ENCODE measurements at places on chromosomes 5 and 9.

- no peak for DNase-seq
Measured at GRCh38 chr5:118628660-118629354, 359.5 kb downstream of the DTWD2 start.

- DNase-seq = no peak
Measured at GRCh38 chr9:125517577-125517976, 189.4 kb downstream of the MAPKAP1 start.

GRCh38 chr9:90062982-90063381 lies 458.2 kb downstream of the GADD45G start:
- no peak for DNase-seq

GRCh38 chr9:71079451-71079850 lies 42.0 kb downstream of the TRPM3 start:
- DNase-seq = no peak

GRCh38 chr5:113202746-113203716 lies 226.4 kb downstream of the DCP2 start:
- no peak for DNase-seq

DNA sequence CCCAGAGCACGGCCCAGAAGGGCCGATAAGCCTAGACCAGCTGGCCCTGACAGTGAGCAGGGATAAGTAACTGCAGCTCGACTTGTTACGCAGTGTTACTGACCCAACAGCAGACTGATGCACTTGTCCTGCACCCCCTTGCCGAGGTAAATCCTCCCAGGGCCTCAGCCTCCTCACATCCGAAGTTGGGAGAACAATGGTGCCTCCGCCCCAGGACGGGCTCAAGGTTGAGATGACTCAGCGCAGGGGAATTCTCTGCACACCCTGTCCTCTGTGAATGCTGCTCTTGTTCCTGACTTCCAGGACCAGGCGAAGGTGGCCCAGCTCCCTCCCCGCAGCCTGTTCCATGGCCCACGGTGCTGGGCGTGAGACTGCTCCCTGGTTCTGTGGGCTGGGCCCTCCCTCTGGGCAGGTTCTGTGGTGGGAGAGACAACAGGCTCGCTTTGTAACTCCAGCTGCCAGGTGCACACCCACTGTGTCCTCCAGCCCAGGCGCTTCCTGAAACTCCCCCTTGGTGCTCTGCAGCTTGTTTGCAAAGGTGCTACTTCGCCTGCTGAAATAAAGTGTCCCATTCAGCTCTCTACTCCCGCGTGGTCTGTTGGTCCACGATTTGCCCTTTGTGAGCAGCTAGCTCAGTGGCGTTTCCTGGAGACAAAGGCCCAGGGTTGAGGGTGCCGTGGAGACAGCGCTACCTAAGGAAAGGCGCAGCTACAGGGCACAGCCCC lies 40.1 kb upstream of the SLC6A19 start:
- DNase-seq = no peak

DNA sequence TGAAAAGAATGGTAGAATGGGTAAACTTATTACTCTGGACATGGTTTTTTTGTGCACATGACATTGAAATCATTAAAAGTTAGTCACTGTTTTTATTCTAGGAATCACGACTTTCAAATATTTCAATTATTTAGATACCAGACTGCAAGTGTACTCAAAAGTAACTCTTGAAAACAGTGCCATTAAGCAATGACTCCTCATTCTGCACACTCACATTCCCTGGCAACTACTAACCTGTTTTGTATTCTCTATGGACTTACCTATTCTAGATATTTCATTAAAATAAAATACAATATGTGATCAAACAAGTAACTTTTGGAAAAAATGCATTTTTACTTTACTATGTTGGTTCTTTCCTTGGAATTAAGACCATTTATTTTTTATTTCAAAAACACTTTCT lies 607.0 kb downstream of the PDE4D start:
- no peak for DNase-seq

DNA sequence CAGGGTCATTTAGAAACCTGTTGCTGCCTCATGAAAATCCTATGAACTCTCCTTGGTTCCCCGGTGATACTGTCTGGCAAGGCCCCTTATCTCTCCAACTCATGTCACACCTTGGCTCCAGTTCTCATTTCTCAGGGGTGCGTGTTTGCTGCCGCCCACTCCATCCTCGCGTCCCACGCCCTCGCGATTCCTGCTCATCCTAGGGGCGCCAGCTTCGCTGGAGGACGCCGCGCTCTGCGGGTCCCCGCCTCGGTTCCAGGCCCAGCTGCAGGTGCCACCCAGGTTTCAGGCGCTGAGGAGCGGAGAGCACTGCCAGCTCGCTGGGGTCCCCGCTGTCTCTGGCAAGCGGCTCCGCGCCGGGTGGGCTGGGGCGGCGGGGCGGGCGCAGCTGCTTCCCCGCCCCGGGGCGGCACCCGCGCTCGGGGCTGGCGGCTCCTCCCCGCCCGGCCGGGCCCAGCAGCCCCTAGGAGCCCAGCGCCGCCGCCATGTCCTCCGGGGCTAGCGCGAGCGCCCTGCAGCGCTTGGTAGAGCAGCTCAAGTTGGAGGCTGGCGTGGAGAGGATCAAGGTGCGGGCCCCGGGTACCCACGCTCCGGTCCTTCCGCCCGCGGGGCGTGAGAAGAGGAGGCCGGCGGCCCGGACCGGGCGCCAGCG lies at the start of gene GNG10:
Gene GNG10, plus strand, starts transcription at position 456 of the 652 bp plus-strand sequence. Its CDS starts 30 bp downstream, at position 486.
- DNase-seq = no peak

GRCh38 chr9:123680352-123680751 lies 249.6 kb downstream of the DENND1A start:
- no peak for DNase-seq

DNA sequence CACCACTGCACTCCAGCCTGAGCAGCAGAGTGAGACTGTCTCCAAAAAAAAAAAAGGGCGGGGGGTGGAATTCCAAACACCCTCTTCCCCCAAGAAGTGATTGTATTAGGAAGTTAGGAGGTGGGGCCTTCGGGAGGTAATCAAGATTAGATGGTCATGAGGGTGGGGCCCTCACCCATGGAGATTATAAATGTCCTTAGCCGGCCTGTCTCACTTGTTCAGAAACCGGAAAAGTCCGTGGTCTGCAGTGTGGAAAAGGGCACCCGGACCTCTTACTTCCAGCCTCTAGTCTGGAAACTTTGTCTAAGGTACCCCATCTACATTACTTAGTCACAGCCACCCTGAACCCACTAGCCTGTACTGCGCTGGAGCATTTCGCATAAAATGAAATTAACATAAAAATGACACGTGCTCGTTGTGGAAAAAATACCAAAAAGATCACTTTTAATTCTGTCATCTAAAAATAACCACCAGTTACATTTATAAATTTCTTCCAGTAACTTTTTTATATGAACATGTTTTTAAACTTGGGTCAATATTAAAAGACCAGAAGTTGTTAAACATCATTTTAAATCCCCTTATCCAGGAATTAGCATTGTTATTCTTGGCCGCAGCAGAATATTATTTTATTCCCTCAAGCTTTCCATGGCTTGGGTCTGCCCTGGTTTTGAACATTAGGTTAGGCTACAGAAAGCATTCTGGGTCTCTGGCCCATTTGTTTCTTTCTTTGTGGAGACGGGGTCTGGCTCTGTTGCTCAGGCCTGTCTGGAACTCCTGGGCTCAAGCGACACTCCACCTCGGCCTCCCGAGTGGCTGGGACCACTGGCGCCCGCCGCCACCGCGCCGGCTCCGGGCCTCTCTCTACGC lies 1.2 kb upstream of the CKS2 start:
- no peak for DNase-seq

- DNase-seq = no peak
Measured at GRCh38 chr9:15349892-15350761, 43.1 kb upstream of the TTC39B start.

GRCh38 chr5:76025790-76026189 lies 57.4 kb upstream of the SV2C start:
- no peak for DNase-seq

DNA sequence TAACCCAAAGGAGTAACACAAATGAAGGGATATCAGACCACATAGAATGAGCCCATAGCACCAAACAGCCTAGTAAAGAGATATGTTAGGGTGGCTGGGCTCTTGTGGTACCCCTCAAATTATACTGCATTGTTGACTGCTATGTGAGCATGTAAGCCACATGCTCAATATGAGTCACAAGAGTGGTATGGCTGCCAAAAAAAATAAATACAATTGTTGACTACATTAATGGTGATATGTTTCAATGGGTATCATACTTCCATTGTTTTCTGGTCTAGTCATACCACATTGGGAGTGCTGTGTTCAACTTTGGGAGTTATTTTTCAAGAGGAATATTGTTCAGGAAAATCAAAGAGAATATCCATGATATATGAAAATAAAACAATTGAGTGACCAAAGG lies 162.4 kb upstream of the PIK3R1 start:
- DNase-seq = no peak

- DNase-seq = peak; percentile 87
Measured at GRCh38 chr5:142699184-142699720, 13.4 kb upstream of the FGF1 start.

DNA sequence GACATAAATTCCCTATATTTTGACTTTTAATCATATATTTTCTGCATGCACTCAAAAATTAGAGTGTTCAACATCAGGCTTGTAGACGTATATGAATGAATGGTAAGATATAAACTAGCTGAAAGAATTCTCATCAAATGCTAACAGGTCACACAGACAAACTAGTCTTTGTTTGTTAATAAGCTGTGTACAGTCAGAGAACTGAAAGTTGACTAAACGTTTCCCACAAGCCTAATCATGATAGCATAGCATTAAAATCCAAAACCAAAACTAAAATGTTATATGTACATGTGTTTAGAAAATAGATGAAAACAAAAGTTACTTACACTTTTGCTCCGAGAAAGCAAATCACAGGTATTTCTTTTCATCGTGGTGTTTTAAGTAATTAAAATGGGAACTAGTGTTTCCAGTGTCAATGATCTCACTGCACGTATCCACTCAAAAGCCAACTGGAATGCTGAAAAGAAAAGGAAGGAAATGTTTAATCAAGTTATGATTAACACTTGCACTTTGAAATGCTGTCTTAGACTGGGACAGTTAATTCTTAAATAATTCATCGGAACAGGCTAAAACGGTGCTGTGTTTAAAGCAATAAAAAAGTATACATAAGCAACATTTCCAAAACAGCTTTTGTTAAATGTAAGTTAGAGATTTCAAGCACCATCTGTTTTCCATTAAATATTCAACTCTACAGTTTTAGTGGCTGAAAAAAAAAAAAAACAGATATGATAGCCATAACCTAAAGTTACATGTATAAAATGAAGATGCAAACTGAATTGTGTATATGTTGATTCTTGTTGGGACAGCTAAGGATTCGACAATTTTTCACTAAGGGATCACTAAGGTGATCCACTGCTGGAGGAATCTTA lies 291.9 kb upstream of the PDE4D start:
- no peak for DNase-seq

GRCh38 chr9:27474305-27474704 lies 49.8 kb upstream of the IFNK start:
- DNase-seq = no peak

- DNase-seq = no peak
Measured at GRCh38 chr9:81182431-81182830, 506.9 kb downstream of the TLE1 start.

DNA sequence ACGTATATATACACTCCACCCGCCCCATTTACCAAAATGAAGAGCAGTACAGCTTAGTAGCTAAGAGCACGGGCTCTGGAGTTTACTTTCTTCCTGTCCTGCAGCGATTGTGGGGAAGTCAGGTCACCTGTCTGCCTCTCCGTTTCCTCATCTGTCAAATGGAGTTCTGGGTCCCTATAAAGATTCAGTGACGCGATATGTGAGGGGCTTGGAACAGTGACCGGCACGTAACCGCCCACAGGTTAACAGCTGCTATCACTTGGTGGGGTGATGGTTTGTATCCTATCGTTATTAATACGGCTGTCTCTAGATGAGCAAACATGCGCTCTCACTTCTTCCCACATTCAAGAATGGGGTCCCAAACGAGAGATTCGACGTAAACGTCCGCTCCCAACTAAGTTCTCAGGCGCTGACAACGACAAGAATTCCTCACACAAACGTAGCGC lies 426 bp downstream of the FAM114A2 start:
- DNase-seq = no peak

DNA sequence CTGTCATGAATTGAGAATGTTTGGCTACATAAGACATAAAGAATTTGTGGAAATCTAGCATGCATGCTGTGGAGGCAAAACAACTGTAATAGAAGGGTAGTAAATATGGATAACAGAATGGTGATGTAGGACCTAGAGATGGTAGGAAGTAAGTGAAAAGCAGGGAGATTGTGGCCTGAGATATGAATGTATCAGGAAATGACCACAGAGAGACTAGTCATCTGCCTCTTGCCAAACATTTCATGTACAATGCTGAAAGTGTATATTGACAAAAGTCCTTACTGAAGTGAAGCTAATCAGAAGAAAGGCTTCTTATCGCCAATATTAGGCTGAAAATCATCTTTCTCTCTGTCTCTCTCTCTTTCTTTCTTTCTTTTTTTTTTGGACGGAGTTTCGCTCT lies 873.1 kb upstream of the CTNND2 start:
- DNase-seq = no peak

DNA sequence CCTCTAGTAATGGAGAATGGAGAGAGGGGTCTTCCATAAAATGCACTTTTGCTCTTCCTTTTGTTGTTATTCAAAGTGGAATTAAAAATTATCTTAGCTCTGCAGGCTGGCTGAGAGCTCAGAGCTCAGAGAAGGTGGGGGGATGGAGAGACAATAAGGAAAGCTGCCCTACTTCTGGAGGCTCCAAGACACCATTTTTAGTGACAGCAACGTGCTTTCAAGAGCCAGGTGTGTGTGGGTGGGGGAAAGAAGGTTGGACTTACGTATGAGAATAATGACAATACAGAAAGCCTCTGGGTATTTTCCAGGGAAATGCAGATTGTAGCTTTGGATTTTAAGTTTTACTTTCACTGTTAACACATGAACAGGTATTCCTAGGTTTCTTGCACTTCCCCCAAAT lies 173.9 kb downstream of the TRPM3 start:
- no peak for DNase-seq

DNA sequence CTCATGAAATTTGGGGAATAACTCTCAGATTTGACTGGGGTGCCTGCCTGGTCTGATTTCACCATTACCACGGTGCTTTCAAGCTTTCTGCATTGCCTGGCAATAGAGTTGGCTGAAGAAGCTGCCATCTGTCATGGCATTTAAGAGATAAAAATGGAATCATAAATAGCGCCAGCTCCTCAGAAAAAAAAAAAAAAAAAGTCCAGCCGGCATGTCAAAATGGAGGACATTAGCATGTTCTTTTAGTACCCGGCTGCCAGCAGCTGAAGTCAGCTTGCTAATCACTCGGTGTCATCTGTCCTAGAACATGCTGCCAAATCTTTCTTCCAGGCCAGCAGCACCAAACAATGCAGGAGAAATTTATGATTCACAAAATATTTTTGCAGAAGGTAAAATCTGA lies 57.7 kb upstream of the CER1 start:
- DNase-seq = no peak

DNA sequence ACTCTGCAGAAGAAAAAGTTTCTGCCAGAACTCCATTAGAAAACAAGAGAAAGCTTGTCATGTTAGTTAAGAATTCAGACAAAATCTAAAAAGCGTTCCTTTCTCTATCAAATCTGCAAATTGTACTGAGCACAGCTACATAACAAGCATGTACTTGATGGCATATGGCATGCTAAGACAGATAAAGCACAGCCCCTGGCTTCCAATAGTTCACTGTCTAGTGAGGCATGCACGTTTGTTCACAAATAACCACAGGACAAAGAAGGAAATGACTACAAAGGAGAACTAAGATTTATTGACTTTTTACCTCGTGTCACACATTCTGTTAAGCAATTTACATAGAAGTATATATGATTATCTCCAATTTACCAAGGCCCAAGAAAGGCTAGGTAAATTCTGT lies 518.2 kb upstream of the TLE4 start:
- peak; percentile 12 for DNase-seq
